ENCODE measurements at places on chromosomes 11 and 22. TPM values are rescaled to one million over a fixed set of nuclear protein-coding genes. Genes with fewer than 3 reads are reported as not detected.

Gene SLC22A12
- not detected for total RNA-seq

Gene OR51A7
- total RNA-seq, result not detected

Gene MFNG
- total RNA-seq, result 232 TPM

Gene PATE4
- not detected for total RNA-seq

Gene GDPD4
- total RNA-seq, result not detected

Gene THRSP
- total RNA-seq, result not detected

Gene MICAL3
- 29.7 TPM for total RNA-seq

Gene NELL1
- total RNA-seq, result not detected

Gene GPHA2
- total RNA-seq, result not detected

Gene ATG13
- total RNA-seq, result 57.8 TPM

Gene MLC1
- 8.3 TPM for total RNA-seq

Gene ARHGEF17
- total RNA-seq, result 0.18 TPM

Gene ILK
- 195 TPM for total RNA-seq

Gene PAX6
- total RNA-seq, result not detected

Gene GLYATL1
- not detected for total RNA-seq

Gene TRPM5
- not detected for total RNA-seq

Gene NPAS4
- total RNA-seq, result 0.18 TPM

Gene OR2AG2
- total RNA-seq, result 0.08 TPM

Gene APOA1
- not detected for total RNA-seq

Gene RHOD
- not detected for total RNA-seq

Gene MEI1
- total RNA-seq, result 48.4 TPM

Gene MPPED2
- total RNA-seq, result not detected

Gene EP300
- total RNA-seq, result 65.2 TPM

Gene CARD10
- not detected for total RNA-seq

Data from activated CD8-positive, alpha-beta T cell treated with anti-CD3 and anti-CD28 coated beads, Interleukin-2, amount 10 ng/mL, durations not matched to agents 7 days and 5 days (primary cell).